Thymus (tissue), 14 donors: ENCODE measurements at places on chromosomes 6 and 20.

DNA sequence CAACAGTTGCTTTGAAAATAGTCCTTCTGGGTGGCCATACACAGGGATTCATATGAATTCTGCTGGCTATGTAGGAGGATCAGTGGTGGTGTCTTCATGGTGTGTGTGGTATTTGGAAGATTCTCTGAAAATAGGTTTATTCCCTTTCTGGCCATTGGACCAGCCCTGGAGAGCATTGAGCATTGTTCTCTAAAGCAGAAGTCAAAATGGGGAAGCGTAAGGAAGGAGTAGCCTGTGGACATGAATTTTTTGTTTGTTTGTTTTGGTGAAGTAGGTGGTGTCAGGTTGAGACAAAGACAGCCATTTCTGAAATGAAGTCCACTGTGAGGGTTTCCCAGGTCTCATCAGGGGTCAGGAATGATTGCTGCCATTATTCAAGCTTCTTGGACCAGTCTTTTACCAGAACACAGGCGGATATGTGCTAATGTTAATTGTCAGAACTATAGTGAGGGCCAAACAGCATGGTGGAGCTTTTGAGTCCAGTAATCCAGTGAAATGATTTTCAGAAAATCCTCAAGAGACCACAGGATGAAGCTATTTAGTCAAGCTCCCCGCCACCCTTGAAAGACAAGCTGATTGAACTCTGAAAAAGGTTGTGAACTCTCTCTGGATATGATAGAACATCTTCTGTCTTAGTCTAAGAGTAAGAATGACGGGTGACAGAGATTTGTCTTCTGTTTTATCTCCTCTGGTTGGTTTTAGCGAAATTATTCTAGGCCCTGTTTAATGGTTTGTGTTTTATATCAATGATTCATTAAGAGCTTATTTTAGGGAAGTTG lies 60.0 kb downstream of the DNAH8 start:
- DNase-seq: no peak

DNA sequence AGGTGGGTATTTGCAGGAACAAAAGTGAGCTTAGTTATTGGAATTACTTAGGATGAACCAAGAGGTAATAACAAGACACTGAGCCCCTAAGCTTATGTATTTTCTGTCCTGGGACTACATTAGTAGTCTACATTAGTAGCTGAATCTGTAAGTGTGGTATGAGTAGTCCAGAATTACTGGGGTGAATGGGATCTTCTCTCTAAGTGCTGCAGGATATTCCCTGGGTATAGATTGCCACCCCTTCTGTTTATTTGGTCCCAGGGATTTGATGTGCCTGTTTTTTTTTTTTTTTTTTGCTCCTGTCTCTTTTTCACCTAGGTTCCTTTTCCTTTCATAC lies 5.9 kb downstream of the CD2AP start:
- DNase-seq: no peak

DNA sequence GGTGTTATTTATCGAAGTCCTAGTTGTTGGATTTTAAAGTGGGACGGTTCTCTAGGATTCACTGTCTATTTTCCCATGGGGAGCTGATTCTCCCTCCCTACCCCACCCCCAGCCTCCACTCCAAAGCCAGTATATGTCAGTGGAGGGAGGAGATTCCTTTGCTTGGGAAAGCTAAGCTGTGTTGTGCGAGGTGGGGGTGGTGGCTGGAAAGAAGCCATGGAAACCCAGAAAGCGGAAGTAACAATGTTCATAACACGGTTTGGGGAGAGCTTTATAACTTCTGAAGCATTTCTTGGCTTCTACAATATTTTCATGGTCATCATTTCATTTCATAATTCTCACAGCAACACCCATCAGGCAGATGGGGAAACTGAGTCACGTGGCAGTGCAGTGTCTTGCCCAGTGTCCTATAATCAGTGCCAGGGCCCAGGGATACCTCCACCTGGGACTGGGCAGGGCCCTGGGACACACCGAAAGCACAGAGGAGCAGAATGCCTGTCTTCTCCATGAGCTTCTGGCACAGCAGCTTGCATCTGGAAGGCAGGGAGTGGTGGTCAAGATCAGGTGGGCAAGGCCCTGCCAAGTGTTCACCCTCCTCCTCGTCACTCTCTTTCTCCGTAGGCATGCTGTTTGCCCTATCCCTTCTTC lies 4.5 kb downstream of the SUN5 start:
- DNase-seq: no peak

GRCh38 chr6:143939364-143939763 lies 68.7 kb downstream of the PLAGL1 start:
- no peak for DNase-seq

GRCh38 chr20:34829191-34829590 lies 3.7 kb upstream of the NCOA6 start:
- no peak for DNase-seq

DNA sequence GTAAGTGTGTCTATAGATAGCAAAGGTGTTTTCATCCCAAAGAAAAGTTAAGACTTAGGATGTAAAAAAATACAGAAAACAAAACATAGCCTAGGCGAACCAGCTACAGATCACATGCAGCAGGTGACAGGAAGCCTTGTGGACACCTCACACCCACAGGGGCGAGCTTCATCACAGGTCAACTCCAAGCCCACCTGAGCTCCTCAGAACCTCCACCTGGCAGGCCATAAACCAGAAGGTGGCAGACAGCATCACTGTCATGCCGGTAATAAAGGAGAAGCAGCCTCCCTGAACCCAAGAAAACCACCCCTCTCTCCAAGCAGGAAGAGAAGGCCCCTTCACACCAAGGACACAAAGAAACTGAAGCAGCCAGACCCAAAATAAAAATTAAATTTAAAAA lies 1.0 kb downstream of the RALGAPA2 start:
- peak; percentile 15 for DNase-seq

DNA sequence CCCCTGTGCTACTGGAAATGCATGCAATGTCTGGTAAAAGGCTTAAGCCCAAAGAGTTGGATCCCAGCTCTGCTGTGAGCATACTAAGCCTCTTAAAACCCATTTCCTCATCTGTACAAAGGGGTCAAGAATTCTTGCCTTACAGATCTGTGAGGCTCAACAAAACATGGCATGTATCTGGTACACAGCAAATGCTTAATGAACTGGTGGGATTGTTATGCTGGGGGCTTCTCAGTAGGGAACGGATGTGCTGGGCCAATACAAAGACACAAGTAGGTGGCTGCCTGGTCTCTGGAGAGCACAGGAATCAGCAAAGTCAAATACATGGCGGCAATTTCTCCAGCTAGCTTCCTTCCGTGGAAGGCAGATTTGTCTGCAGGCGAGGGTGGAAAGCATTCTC lies 62.3 kb downstream of the LAMP5 start:
- no peak for DNase-seq

GRCh38 chr20:58566981-58567380 lies 51.8 kb upstream of the APCDD1L start:
- DNase-seq: no peak

- DNase-seq: no peak
Observed at GRCh38 chr6:158044525-158044888, 62.8 kb downstream of the SYNJ2 start.

GRCh38 chr20:5606350-5606749 lies 143.9 kb upstream of the SHLD1 start:
- no peak for DNase-seq

GRCh38 chr6:1869769-1870168 lies 260.1 kb downstream of the FOXC1 start:
- no peak for DNase-seq

- DNase-seq: no peak
Observed at GRCh38 chr6:46044881-46045617, 29.4 kb upstream of the CLIC5 start.

GRCh38 chr6:75986935-75987334 lies 85.5 kb downstream of the IMPG1 start:
- no peak for DNase-seq

DNA sequence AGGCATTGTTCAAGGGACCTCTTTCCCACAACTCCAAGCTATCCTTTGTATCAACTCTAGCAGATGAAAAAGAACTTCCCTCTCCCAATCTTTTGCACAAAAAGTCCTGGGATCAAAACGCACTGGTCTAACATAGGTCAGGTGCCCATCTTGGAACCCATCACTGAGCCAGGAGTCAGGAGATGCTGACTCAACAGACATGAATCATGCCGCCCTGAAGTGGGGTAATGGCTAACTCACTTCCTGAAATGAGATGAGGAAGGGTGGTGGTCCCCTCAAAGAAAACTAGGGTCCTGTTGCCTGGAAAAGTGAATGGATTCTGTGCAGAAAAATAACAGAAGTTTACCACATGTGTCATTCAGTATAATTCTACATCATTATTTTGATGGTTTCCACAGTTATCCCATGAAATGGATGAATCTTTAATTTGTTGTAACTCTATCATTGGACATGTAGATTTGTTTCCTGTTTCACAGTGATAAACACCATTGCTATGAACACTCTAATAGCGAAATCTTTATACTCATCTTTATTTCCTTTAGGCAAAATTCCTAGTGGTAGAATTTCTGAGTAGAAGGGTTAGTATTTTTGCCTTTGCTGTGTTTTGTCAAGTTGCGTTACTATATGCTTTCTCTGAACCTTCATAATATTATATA lies 151.3 kb downstream of the SLC16A10 start:
- DNase-seq: no peak

DNA sequence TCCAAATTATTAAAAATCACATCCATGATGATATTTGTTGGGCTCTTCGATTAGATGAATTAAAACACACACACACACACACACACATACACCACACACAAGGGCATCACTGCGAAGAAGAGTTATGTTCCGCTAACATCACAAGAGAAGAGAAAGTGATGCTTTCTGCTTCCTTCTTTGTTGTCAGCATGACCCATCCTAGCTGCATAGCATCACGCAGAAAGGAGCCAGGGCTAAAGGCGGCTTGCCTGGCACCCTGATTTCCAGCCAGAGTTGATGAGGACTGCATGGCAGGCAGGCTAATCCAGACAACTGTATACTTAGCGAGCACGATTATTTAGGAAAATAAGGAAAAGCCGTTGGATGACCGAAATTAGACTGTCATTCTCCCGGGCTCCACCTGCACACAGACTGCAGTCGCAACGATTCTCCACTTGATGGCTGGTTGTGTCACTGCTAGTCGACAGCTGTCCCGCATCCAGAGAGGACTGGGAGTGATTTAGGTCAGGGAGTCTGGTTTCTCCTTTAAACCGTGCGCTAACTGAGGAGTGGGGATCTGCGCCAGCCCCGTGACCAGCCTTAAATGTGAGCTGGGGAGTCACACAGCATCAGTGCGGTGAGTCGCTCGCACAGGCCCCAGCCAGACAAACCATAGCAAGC lies 70.6 kb upstream of the SOX4 start:
- DNase-seq: no peak

DNA sequence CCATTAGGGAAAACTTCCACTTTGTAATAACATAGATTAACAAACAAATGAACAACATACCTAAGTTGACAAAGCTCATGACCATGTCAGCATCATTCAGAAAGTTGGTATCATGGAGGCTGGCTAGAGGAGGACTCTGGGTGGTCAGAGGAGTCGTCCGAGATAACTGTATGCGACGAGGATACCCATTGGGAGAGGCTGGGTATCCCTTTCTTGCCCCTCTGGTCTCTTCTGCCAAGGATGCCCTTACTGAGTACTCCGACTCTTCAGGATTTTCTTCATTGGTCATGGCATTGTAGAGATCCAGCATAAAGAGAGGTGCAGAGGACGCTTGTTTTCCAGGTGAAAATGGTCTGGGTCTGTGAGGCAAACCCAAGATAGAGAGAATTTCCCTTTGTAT lies 1.1 kb downstream of the BMP5 start:
- no peak for DNase-seq

DNA sequence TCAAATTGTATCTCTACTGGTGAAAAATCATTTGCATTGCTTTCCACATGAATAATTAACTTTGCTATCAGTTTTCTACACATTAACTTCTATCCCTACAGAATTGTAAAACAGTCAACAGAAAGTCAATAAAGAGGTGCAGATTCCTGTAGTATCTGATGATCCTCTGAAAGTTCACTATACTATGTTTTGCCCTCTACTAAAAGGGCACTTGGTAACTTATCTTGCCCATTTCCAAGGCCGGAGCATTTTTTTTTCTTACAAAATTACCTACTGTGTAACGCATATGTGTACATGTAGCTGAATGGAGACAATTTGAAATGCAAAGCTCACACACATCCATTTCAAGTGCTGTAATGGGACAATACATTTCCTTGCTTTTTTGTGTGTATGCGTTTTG lies 9.6 kb upstream of the SPTLC3 start:
- DNase-seq: no peak

- no peak for DNase-seq
Observed at GRCh38 chr6:23784301-23784919, 341.6 kb upstream of the NRSN1 start.

GRCh38 chr20:22389836-22390542 lies 194.4 kb downstream of the FOXA2 start:
- DNase-seq: no peak

DNA sequence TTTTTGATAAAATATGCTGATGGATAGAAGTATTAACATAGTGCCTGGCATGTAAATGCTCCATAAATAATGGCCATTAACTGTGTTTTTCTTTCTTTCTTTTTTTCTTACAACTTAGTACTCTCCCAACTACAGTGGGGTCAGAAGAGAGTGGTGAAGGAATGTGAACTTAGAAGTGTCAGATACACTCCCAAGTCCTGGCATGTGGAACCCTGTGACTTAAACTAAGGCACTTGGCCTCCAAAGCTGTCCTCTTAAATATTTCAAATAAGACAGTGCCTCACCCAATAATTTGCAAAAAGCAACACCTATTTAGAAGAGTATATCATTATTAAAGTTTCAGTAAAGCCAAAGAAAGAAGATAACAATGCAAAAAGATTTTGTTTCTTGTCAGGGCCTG lies 129.1 kb upstream of the NUP153 start:
- no peak for DNase-seq

GRCh38 chr6:127992144-127992543 lies 91.3 kb upstream of the THEMIS start:
- DNase-seq: no peak

- DNase-seq: no peak
Observed at GRCh38 chr6:158825951-158826306, 6.8 kb upstream of the EZR start.

DNA sequence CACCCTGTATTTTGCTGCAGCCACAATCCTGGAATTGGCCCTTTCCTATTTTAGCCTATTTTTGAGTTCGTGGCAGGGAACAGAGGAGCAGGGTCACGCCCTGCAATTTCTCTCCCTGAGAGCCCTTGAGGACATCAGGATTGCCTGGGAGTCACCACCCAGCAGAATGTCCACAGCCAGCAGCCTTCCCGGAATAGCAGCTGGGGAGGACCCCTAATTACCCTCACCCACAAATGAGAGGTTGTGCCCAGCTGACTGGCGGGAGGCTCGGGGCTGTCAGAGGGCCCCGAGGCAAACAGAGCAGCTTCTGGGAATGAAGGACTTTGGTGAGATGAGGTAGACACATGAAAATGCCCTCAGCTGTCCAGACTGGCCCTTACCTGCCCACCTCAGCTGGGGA lies 165.1 kb downstream of the PREX1 start:
- DNase-seq: no peak

GRCh38 chr20:38961530-38962043 lies 557 bp upstream of the DHX35 start:
- no peak for DNase-seq

DNA sequence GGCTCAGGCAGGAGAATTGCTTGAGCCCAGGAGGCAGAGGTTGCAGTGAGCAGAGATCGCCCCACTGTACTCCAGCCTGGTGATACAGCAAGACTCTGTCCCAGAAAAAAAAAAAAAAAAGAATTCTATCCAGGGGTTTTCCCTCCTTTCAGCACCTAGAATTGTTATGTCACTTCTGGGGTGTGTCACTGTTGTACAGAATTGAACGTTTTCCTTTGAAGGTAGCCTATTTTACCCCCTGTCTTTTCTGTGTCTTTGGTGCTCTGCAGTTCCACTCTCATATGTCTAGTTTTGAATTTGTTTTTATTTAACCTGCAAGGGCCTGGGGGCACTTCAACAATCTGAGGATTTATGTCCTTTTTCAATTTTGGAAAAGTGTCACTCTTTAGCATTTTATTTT lies 19.3 kb upstream of the ARID1B start:
- DNase-seq: no peak
